ENCODE measurements at places on chromosomes 12 and 14.
A peak's percentile ranks its signal among the peaks of the same experiment; 100 is the strongest.

DNA sequence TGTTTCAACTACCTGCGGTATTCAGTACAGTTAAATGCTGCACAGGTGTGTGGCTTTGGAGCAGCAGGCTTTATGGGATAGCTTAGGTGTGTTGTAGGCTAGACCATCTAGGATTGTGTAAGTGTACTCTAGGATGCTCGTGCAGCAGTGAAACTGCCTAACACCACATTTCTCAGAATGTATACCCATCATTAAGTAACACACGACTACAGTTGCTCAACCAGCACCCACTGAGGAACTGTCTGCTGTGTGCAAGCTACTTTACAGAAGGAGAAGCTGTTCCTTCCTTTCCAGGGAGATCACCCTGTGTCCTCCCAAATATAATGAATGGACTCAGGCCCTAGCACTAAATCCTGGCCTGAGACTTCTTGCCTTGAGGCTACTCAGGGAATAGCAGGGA, 94.8 kb downstream of the SLC24A4 start:
- peaks cover 6% of the 10 kb centered on the region for H3K4me1 ChIP-seq
- no peaks in the 10 kb centered on the region for H3K27me3 ChIP-seq
- H3K36me3 ChIP-seq = no peaks in the 10 kb centered on the region
- H3K27ac ChIP-seq = no peak overlapping the region
- no peak for DNase-seq
- no peak overlapping the region for H3K4me3 ChIP-seq

DNA sequence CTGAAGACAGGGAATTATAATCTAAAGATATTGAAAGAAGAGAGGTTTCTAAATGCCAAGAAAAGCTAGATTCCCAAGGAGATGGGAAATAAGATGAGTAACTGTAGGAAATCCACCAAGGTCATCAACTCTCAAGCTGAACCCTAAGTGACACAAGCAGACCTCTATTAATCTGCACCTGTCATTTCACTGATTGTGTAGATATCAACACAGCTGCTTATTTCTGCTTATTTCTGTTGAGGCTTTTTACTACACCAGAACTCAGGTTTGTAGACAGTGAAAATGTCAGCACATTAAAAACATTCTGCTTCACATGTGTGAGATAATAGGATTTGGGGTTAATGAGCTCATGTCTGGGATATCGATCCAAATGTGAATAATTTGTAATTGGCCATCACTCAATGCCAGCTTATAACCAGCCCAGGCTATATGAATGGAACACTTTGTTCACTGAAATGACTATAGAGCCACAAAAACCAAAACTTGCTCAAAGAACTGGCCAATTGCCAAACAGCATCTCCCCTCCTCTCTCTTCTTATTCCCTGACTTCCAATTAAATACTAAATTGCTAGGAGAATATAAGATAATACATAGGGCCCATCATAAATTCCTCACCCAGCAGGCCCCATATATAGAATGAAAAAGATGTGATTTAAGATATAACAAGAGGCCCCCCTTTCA, 188.7 kb upstream of the ARID2 start:
- H3K27ac ChIP-seq = no peak overlapping the region
- no peaks in the 10 kb centered on the region for H3K36me3 ChIP-seq
- H3K4me3 ChIP-seq = no peak overlapping the region
- H3K27me3 ChIP-seq = no peaks in the 10 kb centered on the region

DNA sequence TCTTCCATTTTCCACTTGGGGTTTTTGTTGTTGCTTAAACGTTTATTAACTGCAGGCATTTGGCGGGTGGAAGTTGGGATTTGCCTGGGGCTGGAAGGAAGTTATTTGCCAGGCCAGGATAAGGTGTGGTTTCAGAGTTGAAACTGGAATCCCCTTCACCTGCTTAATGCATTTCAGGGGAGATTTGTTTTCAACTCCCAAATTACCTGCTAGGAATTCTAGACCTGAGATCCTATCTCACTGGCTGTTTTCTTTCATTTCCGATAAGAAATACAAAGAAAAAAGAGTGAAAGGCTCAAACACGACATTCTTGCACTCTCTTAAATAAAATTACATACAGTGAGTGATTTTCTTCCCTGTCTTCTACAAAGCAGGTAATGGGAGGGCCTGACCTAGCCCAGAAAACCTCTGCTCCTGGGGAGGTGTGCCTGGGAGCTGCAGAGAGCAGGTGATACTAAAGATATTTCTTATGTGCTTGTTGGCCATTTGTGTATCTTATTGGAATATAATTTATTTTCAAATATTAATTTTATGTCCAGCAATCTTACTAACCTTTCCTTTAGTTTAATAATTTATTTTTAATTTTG, 278.2 kb downstream of the ZFP36L1 start:
- no peak for DNase-seq
- peaks cover 27% of the 10 kb centered on the region for H3K4me1 ChIP-seq
- no peak overlapping the region for H3K4me3 ChIP-seq
- no peak overlapping the region for H3K27ac ChIP-seq

- no peak overlapping the region for H3K4me3 ChIP-seq
- no peaks in the 10 kb centered on the region for H3K36me3 ChIP-seq
- peak; percentile 72 for DNase-seq
- no peaks in the 10 kb centered on the region for H3K4me1 ChIP-seq
Measured at GRCh38 chr14:75548544-75548943, 26.3 kb downstream of the BATF start.

GRCh38 chr14:61065656-61066055, 84.6 kb downstream of the SLC38A6 start:
- no peak for DNase-seq
- H3K4me3 ChIP-seq = no peak overlapping the region
- no peaks in the 10 kb centered on the region for H3K4me1 ChIP-seq
- H3K27ac ChIP-seq = no peak overlapping the region
- no peaks in the 10 kb centered on the region for H3K36me3 ChIP-seq

Data from testis (tissue), 5 donors.